ENCODE measurements at places on chromosomes 7 and 10.

DNA sequence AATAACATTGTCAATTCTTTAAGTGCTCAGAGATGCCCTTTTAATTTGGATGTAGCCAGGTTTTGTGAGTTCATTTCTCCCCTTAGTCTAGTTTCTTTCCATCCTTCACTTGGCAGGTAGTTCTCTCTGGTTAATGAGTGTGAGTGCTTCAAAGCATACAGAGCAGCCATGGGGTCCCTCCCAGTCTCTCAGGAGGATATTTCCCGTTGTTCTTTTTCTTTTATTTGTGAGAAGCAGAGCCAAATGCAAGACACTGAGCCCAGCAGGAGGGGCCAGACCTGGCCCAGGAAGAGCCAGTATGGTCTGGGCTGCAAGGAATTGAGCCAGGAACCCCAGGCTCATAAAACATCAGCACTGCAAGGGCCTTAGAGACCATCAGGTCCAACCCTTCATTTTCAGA lies 52.4 kb downstream of the PLCE1 start:
- no peak for DNase-seq

DNA sequence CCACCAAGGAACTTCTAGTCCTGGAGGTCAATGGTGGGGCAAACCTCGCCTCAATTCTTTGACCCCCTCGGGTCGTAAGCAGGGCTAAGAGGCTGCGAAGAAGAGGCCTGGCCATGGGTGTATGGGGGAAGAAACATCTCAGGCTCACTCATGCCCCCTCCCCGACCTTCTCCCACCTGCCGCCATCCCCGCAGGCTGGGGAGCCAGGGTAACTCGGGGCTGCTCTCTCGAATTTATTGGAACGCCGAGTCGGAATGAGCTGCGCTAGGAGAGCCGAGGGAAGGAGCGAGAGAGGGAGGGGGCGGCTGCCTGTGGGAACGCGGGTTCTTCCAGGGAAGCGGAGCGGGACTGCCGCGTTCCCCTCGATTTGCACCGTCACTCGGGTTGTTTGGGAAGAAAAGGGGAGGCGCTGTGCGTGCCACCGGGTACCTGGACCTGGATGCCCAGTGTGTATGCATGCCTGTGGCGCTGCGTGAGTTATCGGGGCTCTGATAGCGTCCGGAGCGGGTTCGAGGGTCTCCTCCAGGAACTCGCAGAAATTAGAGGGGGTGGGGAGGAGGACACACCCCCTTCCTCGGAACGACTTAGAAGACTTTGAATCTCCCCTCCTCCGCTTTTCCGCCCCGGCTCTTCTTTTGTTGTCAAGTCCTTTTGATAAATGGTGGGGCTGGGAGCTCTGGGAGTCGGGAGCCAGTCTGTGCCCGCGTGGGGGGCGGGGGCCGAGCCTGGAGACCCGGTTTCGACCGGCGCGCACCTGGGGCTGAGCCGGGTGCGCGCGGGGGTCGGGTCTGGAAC lies 1.8 kb upstream of the ZNF503 start:
- no peak for DNase-seq

DNA sequence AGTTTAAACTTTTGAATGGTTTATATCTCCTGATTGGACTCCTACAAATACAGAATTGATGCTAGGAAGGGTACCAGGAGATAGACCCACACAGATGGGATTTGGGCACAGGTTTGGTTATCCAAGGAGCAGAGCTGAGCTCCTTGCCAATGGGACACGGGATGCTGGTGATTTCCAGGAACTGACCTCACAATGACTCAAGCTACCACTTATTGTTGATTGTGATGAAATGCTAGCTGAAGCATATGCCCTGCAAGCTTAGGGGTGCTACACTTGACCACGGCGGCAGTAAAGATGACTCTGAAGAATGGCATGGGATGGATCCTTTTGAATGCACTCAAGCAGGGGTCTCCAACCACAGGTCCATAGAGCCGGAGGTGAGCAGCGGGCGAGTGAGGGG lies 45.5 kb upstream of the VKORC1L1 start:
- DNase-seq: no peak

DNA sequence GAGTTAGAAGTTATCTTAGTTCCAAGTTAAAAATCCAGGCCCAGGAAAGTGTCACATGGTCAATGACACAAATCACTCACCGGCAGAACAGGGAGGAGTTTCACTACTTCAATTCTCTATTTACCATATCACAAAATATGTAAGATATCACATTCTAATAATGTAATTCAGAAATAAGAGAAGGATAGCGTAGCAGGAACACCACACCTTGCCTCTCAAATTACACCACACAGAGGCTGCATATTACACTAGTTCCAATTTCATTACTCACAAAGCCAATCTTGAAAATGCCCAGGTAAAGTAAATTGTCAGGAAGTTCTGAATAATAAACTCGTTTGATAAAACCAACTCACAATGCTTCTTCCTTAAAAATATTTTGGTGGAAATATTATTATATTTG lies 169.2 kb downstream of the CTTNBP2 start:
- DNase-seq: no peak

All from astrocyte of the cerebellum (primary cell).